HCT116 (cell line): ENCODE measurements at places on chromosomes 2 and 18.

DNA sequence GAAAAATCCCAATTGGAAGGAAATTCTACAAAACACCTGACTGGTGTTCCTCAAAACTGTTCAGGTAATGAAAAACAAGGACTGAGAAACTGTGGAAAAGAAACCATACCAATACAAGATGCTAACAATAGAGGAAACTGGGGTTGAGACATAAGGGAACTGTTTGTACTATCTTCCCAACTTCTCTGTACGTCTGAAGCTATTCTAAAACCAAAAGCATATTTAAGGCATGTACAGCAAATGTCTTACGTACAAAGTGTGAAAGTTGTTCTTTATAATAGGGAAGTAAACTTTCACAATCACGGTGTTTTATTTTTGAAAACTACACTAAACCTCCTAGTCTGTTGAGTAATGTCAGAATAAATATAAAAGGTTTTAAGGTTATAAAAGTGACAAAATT is 776.1 kb upstream of the RAB6C start:
- DNase-seq = no peak

DNA sequence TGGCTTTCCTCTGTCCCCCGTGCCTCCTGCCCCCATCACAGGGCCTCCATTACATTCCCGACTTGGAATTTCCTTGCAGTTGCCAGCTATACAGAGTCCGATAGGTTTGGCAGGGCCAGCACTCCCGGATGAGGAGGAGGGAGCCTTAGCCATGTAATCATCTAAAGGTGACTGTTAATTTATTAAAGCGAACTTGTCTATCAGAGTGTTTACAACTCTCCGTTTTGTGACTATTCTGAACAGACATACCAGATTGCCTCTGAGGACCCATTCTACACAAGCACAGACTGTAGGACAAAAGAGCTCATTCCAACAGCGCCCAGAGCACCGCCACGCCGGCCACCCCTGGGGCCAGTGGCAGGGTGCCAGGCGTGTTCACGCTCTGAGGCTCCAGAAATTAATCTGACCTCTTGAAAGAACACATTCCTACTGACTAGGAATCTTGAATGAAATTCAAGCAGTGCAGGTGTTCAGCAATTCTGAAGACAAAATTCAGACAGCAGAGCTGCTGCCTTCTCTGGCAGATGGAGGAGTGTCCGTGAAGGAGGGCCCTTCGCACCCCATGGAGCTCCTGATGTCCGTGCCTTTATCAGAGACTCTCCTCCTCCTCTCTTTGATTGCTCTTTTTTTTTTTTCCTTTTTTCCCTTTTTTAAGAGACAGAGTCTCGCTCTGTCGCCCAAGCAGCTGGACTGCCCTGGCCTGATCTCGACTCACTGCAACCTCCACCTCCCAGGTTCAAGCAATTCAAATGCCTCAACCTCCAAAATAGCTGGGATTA is 58.1 kb upstream of the RALBP1 start:
- no peak for DNase-seq

GRCh38 chr2:192159208-192159607 is 35.5 kb downstream of the TMEFF2 start:
- DNase-seq = no peak

GRCh38 chr2:215929602-215930335 is 83.6 kb downstream of the MREG start:
- DNase-seq = no peak

DNA sequence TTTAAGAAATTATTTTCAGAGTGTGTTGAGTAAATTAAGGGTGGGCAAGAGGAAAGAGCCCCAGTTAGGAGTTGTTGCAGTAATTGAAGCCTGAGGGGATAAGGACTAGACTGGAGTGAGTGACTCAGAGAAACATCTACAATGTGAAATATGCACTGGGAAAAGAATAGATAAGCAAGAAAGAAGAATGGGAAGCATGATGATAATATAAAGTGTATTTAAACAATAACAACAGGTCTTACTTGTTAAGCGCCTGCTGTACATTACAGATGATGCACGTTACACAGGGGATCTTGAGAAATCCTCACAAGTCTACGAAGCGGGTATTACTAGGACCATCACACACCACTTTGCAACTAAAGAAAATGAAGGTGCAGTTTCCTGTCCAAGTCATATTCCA is 73.6 kb upstream of the STK17B start:
- DNase-seq = no peak

GRCh38 chr2:25894135-25894830 is 16.0 kb upstream of the ASXL2 start:
- no peak for DNase-seq

DNA sequence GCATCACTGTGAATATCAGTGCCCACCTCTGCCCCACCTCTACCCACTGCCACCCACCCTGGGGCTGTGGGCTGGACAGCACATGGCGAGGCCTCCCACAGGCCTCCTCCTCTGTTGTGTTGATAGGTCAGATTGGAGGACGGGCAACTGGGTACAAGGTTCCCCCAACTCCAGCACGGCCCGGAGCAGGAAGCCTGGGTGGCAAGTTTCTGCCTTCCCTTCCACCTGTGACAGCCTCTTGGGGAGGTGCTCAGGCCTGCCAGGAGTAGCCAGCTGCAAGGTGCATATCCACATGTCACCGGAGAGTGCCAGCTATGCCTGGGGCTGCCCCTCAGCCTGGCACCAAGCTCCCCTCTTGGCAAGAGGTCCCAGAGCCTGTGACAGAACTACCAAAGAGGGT is 6.9 kb upstream of the ECEL1 start:
- no peak for DNase-seq

GRCh38 chr2:171327043-171327496 is 106.7 kb downstream of the METTL8 start:
- DNase-seq = no peak

GRCh38 chr2:127104166-127104660 is 2.7 kb downstream of the BIN1 start:
- no peak for DNase-seq

GRCh38 chr2:200305797-200306195 is 697 bp upstream of the SPATS2L start:
- DNase-seq = no peak

DNA sequence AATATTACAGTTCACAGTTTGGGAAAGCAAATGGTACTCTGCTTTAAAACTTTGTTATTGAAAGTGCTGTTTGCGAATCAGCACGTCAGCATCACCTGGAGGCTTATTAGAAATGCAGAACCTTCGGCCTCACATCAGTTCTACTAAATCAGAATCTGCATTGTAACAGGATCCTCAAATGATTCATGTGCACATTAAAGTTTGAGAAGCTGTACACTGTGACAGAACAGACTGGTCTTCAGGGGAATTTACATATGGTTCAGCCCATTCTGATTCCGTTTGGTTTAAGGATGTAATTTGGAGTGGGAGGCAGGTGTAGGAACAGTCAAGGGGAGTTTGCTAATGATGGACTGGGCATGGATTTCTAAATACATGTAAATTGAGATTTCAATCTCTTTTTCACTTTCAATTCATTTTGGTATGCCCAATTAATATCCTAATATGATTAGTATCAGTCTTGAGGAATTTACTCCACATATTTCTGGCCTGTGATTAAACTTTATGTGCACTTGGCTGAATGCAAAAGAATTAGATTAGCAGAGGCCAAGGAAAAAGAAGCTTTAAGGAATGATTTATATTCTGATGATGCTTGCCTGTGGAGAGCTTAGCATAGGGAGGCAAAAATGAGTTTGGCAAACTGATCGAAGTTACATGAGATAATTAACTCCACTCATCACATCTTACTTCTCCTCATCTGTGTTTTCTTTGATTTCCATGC is 248.8 kb downstream of the XIRP2 start:
- no peak for DNase-seq

DNA sequence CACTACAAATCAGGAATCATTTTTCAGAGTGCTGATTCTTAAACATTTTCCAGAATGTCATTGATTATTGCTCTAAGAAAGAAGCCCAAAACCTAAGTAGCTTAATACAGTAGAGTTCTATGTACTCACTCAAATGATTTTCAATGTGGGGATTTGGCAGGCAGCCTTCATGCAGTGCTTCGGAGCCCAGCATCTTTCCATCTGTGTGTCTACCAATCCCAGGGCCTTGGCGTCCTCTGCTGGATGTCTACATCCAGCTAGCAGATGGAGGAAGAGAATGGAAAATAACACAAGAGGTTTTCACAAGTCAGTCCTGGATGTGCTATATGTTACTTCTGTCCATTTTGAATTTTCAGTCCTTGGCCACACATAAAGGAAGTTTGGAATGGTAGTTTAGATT is 151.8 kb downstream of the RDH14 start:
- no peak for DNase-seq
